ENCODE measurements at places on chromosomes 5 and 9.

DNA sequence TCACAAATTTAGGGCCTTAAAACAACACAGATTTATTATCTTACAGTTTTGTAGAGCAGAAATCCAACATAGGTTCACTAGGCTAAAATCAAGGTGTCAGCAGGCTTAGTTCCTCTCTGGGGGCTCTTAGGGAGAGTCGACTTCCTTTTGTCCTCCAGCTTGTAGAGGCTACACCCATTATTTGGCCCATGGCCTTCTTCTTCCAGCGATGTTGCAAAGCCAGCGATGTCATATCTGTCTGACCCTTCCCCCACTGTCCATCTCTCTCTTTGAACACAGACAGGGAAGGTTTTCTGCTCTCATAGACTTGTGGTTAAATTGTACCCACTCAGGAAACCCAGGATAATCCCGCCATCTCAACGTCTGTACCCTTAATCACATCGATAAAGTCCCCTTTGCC is 60.3 kb upstream of the SHB start:
- no peak for DNase-seq

- no peak for DNase-seq
These were observed 235.3 kb downstream of the CETN3 start for GRCh38 chr5:90174236-90174635.

DNA sequence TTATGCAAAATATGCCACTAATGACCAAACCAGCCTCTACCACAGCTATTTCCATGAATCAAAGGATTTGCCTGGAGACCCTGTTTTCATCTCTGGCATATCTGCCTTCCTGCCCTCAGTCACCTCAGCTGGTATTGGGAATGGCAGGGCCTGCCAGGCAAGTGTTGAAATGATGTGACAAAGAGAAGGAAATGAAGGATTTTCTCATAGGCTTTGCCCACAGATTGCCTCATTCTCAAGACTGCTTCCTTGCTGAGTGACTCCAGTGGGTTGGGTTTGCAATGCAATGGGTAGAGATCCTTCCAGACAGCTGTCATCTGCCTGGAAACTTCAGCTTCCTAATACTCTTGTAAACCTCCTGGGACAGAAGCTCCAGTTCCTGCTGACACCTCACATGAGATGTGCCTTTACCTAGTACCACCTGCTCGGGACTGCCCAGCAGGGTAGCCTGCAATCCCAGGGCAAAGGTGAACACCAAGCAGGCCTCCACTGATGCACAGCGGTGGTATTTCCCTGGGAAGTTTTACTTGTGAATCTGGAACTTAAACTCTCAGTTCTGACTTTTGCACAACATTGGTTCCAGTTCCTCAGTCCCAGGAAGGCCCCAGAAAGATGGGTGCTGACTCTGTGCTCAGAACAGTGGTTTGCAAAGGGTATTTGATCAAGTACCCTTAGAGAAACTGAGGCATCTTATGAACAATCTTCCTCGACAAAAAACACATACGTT is 64.8 kb upstream of the SLC1A1 start:
- DNase-seq = no peak

DNA sequence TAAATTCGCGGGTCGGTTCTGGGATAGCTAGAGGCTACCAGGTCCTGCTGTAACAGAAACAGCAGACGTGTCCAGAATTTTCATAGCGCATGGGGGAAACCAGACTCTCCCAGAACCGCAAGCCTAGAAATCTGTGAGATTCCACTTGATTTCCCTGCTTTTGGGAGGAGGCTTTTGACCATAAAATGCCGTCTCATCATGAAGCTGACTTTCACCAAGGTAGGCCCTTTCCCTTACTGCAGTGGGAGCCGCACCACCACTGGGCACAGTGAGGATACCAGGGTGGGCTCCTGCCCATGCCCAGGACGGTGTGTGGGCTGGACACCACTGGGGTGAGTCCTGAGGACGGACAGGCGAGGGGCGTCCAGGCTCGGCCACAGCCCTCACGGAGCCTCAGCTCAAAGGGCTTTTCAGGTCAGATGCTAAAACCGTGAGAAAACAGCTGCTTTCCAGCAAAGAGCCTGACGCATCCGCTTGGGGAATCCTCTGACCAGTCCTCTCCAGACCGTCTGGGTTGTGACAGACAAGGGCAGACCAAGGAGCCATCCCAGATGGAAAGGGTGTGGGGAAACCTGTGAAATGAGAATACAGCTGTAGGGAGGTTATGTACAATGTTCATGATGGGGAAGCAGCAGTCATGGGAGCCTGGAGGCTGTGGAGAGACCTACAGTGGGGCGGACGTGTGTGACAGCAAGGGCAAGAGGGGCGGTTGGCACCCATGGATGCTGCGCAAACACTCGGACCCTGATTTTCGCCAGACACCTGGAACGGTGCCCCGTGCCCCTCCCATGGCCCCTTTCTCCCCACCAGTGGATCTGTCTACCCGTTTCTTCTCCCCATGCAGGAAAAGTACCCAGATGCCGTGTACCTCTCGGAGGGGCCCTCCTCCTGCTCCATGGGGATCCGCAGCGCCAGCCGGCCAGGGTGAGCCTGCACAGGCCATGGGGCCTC is 59.2 kb downstream of the IPPK start:
- DNase-seq = no peak

DNA sequence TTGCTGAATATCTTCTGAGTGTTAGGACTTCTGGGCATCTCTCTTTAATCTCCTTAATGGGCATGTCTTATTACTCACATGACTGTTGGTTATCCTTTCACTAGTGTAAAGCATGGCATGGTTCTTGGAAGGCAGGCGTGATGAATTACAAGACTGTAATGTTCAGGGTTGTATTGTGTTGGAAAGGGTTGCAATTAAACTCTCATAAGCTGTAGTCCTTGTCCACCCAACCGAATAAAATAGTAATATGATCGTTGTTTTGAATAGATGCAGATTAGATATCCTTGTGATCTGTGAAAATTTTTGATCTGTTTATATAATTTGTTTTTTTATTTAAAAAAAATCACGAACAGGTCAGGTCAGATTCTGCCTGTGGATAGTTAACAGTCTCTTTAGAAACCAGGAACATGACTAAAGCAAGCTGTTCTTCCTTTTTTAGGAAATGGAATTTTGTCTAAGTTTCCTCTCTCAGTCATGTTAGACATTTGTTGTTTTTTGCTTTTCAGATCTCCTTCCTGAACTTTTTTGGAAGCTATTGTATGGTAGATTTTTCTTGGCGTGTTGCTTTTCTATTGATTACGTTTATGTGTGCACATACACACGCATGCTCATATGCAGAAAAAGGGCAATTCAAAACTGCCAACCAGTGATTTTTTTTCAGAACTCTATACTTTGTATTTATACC is 121.8 kb downstream of the ARHGEF28 start:
- DNase-seq = no peak

DNA sequence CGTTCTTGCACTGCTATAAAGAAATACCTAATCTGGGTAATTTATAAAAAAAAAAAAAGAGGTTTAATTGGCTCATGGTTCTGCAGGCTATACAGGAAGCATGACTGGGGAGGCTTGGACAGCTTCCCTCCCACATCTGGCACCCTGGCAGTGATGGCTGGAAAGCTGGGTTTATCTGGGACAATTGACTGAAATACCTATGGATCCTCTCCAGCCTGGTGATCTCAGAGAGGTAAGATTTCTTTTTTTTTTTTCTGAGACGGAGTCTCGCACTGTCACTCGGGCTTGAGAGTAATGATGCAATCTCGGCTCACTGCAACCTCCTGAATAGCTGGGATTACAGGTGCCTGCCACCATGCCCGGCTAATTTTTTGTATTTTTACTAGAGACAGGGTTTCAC is 22.7 kb upstream of the UGCG start:
- no peak for DNase-seq

GRCh38 chr9:107870927-107871680 is 381.5 kb upstream of the KLF4 start:
- DNase-seq = no peak

GRCh38 chr5:101673120-101673519 is 623.0 kb downstream of the SLCO4C1 start:
- DNase-seq = no peak

GRCh38 chr9:136078498-136079011 is 16.5 kb downstream of the NACC2 start:
- no peak for DNase-seq

- DNase-seq = no peak
These were observed 5.2 kb upstream of the ZDHHC11 start for GRCh38 chr5:855771-856530.

GRCh38 chr9:136285501-136286358 is 18.2 kb downstream of the CCDC187 start:
- DNase-seq = no peak

- no peak for DNase-seq
These were observed 49.0 kb upstream of the FOXI1 start for GRCh38 chr5:170056561-170057267.

GRCh38 chr9:132762896-132763295 is 92.6 kb downstream of the GTF3C4 start:
- DNase-seq = no peak

- no peak for DNase-seq
These were observed 98.7 kb downstream of the DROSHA start for GRCh38 chr5:31433229-31433628.

DNA sequence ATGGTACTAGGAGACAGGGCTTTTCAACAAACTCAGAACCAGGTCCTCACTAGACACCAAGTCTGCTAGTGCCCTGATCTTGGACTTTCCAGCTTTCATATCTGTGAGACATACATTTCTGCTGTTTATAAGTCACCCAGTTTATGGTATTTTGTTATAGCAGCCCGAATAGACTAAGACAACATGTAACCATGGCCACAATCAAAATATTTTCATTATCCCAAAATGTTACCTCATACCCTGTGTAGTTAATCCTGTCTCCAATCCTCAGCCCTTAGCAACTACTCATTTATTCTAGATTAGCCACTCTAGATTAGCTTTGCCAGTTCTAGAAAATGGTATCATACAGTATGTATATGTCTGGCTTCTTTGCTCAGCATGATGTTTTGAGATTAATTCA is 6.3 kb upstream of the ATG10 start:
- DNase-seq = no peak

DNA sequence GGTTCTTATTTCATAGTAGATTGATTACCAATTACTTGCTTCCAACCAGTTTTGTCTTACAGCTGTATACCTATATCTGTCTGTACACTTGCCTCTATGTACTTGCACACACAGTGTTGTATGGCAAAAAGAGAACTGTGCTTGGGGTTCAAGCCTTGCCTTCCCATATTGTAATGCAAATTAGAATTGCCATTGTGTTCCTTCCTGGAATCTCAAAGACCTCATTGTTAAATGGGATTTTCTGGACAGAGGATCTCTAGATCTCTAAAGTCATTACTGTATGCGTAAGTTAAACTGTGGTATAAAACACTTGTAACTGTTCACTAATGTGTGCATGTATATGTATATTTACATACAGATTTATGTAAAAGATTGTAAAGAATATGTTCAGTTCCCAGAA is 428.8 kb downstream of the CAAP1 start:
- no peak for DNase-seq
